ENCODE measurements at places on chromosomes 5 and 9.
A peak's percentile ranks its signal among the peaks of the same experiment; 100 is the strongest.

GRCh38 chr5:107808671-107809137, 138.0 kb upstream of the EFNA5 start:
- no peak for DNase-seq

DNA sequence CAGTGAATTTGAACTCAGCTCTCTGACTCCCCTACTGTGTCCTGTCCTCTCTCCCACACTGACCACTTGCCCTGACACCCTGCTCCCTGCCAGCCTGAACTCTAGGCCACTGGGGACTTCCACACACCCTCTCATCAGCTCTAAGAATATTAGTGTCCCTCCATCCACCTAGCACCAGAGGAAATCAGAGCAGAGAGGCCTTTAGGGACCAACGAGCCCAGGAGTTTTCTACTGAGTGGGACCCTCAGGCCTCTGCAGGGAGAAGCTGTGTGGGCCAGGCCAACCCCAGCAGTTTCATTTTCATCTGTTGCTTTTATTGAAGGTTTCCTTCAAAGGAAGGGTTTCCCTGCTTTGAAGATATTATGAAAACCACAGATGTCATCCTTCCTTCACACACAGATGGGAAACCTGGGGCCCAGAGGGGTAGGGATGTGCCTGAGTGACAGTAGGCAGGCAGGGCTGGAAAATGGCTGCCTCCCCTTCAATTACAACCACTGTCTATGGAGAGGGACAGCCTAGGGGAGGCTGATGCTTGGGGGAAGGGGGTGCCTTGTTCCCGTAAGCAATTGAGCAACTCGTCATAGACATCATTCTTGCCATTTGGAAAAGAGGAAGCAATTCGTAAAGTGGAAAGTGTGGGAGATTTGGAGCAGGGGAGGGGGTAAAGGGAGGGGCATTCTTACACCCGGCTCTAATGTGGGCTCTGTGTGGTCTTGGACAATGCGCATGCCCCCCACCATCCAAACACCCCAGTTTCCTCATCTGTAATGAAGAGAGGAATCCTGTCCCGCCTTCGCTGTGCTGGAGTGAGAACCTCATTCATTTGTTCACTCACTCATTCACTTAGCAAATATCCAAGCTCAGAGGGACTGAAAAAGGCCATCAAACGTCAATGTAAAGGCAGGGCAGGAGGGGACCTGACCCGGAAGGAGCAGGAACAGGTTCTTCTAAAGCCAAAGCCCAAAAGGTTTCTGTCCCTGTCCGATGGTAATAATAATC, 3.9 kb downstream of the GLIPR2 start:
- DNase-seq = no peak

DNA sequence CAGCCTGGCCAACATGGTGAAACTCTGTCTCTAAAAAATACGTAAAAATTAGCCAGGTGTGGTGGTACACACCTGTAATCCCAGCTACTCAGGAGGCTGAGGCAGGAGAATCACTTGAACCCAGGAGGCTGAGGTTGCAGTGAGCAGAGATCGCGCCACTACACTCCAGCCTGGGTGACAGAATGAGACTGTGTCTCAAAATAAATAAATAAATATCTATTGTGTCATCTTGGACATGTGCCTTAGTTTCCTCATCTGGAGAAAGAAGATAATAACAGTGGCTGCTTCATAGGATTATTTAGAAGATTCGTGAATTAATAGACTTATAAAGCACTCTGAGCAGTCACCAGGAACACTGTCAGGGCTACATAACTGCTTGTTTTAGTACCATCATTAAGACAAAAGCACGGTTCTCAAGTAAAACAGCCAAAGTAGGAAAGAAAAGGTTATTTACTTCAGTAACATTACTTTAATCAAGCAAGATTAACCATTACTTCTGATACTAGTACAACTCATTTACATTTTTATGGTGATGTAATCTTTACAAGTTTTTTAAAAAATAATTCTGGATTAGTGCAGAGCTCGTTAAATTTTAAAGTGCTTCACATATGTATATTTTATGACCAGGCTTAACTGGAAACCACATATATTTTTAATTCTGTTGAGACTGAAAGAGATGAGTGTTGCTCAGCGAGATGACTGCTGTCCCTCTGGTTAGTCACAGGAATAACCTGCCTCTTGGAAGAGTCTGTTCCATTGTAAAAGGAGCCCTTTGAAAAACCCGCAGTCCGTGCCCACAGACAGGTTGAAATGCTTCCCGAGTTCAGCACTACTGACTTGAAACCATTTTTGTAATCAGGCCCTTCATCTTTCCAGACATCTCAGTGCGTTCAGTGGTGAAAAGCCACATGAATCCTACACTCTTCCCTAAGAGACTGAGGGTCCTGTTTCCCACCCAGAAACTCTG, 36.7 kb downstream of the ANKH start:
- no peak for DNase-seq

DNA sequence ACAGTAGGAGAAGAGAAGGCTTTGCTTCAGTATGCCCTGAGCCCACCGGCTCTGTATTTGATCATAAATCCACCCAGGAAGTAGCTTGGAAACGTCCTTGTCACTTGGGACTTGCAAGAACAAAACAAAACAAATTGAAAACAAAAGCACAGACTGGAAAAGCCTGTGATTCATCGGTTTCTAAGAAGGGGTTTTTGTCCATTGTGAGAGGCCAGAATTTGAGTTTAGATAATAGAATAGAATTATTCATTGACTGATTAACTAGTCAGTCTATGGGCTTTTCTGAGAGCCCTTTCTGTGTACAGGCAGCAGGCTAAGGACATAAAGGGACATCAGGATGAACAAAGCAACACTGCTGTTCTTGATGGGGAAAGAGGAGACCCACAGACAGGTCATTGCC, 424.8 kb downstream of the IRX1 start:
- no peak for DNase-seq

GRCh38 chr5:111227226-111227782, 3.1 kb downstream of the CAMK4 start:
- DNase-seq = no peak

DNA sequence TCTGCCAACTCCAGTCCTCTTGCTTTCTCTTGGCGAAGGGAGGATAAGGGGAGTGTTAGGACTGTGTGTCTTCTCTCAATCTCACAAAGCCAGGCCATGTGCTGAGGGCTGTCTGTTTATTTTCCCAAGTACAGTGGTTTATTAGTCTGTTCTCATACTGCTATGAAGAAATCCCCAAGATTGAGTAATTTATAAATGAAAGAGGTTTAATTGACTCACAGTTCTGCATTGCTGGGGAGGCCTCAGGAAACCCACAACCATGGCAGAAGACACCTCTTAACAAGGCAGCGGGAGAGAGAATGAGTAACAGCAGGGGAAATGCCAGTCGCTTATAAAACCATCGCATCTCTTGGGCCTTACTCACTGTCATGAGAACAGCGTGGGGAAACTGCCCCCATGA, 36.2 kb upstream of the CKS2 start:
- DNase-seq = peak; percentile 7

DNA sequence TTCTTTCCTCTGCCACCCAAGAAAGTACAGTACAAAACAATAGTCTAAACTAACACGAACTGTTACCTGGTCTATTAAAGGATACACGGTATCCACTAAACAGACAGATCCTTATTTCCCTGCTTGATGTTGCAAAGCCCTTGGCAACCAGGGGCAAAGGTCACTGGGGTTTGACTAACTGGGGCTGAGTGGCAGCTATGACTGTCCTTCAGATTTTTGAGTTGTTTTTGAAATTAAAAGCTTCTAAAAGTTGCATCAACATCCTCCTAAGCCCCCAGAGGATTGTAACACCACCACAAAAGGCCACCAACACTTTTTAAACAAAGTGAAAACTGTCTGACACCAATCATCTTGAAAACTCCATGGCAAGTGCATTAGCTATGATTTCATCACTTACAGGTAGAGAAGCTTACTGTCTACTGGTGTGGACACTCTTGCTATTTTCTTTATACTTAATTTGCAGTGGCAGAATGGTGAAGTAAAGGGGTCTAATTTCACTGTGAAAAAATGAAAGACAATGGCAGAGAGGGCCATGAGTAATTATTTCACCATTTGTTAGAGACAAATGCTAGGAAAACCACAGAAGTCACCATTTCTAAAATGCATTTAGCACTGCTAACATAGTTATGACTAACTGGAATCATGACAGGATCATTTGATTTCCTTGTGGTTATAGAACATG, 292.4 kb downstream of the EFNA5 start:
- DNase-seq = no peak

- no peak for DNase-seq
Measured at GRCh38 chr5:178291969-178292825, 59.6 kb upstream of the PHYKPL start.

DNA sequence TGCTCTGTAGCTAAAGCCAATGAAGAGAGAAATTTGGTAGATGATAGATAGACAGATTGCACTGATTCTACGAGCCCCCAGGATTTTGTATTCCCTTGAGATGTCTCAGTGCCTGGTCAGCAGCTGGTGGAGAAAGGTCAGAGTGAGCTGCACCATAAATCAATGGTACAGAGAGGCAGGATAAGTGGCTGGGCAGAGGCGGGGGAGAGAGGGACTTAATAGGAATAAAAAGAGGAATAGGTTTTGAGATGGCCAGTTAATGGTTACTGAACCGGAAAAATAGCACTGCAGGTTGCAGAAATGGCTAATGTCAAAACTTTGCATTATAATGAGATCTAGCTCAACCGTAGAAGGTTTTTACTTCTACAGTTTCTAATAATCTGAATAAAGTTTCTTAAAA, 47.9 kb upstream of the SLC12A2 start:
- DNase-seq = no peak

DNA sequence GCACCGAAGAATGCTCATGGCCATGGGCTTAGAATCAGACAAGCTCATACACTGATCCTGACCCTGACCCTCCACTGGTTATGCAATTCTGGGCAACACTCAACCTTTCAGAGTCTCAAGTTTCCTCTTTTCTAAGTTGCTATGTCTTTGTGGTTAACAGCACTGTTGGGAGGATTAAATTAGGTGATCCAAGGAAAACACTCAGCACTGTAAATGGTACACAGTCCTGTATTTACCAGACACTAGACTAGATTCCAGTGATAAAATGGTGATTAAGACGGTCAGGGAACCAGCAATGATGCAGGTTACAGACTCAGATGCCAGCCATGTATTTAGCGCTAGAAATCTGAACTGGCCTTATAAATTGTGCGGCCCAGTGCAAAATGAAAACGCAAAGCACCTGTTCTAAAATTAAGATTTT, 8.1 kb downstream of the ARL15 start:
- no peak for DNase-seq

GRCh38 chr9:121253821-121254501, 14.0 kb upstream of the GSN start:
- no peak for DNase-seq

DNA sequence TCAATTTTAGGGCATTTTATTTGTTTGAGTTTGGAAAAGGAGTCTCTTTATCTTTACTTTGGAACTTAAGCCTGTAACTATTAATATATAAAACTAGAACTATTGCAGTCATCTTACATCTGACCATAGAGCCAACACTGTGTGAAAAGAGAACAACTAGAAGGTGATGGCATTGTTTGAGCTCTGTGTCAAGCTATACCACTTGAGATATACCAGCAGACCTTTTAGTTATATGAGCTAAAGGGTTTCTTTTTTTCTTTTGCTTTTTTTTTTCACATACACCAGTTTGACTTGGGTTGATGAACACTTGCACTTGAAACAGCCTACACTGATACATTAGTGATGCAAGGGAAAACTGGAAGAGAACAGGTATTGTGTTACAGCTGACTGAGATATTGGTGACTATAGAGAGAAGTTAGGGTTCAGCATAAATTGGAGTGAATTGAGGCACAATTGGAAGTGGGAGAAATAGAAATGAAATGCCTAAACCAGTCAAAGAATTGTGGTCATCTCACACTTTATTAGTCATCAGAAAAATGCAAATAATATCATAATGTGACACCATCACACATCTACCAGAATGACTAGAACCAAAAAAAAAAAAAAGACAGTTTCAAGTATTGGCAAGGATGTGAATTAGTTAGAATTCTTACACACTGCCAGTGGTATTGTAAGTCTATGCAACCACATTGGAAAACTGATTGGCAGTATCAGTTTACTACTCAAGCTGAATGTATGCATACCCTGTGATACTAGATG, 60.9 kb downstream of the ADRB2 start:
- DNase-seq = no peak

DNA sequence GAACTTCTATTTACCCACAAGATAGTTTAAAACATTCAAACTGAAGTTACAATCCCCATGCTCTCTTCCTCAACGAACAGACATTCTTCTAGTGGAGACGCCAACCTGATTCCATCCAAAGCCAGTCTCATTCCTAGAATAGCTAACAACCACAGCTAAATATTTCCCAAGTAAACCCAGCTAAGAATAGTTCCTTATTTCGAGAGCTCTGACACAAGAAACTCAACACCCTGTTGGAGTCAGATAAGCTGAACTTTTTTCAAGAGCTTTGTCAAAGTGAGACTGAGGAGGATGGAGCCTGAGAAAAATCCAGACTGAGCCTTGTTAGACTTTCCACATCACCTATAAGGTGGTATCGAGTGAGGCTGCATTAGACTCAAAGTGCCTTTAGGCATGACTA, 56.7 kb upstream of the RPS23 start:
- DNase-seq = no peak

- DNase-seq = no peak
Measured at GRCh38 chr5:177370488-177371119, 12.9 kb downstream of the RGS14 start.

- DNase-seq = no peak
Measured at GRCh38 chr5:73759771-73760170, 133.8 kb downstream of the ARHGEF28 start.

- no peak for DNase-seq
Measured at GRCh38 chr9:126301985-126302603, 24.5 kb upstream of the MVB12B start.

DNA sequence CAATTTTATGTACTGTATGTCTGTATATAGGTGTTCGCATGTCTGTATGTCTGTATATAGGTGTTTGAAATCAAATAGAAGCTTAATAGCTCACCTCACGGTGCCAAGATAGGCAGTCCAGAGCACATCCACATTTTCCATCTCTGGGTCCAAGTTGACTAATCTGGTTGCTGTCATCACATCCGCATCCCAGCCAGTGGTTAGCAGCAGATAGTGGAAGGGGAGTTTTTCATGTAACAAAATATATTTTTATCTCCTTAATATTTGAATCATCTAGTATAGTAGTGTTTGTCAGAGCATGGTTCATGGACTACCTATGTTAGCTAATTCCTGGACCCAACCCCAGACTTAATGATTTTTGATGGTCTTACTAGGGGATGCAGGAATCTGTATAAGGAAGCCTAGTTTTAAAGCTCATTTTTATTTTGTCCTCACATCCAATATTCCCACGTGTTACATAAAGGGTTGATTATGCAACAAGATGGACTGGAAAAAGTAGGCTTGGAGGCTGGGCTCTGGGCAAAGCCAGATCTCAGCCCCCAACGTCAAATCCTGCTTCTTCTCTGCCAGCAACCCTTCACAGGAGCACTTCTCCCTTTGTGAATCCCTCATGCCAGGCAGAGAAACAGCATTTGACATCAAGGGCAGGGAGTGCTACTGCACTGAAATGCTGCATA, 219.7 kb downstream of the ZSWIM6 start:
- DNase-seq = no peak
